CD4-positive, alpha-beta T cell treated with Interleukin-12 subunit alpha and Interleukin-12 subunit beta, for 1 hour (primary cell): ENCODE measurements at places on chromosomes 13 and 19.
A peak's percentile ranks its signal among the peaks of the same experiment; 100 is the strongest.

DNA sequence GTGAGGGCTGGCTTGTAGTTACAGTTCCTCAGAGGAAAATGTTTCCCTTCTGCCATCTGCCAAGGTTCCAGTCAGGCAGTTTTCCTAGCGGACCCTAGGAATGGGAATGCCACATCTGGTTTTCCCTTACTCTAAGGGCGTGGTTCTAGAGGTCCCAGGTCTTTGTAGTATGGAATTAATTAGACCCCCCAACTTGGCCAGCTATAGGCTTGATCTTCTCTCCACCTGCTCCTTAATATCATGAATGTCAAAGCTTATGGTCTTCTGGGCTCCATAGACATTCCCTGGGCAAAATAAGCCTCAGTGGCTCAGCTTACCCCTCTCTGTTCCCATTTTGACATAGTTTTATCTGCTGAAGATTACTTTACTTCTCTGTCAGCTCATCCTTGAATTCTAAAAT lies 70.0 kb downstream of the ZNF568 start:
- no peak for DNase-seq

DNA sequence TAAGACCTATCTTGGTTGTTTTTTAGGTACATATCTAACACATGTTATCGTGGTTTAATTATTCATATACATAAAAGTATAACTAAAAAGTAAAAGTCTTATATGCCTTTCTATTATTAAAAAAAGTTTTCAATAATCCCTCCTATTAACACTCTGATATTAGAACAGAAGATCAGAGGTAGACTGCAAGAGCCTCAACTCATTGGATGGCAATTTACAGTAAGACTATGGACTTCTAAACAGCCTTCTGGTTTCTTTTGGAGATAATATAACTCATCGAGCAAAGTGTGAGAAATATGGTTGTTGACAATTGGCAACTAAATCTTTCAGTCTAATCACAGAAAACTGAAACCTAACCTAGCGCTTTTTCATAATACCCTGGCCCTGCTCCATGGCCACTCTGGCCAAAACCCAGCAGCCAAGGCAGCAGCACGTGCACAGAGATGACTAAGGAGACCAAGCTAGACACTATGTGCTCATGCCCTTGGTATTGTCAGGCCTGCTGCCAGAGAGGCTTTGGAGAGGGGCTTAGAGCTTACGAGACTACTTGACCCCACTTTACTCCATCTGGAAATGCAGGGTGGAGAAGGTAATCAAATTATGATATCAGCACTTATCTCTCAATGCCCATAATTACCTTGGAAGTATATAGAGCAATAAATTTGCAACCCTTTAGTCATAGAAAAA lies 40.6 kb upstream of the EEF1AKMT1 start:
- no peak for DNase-seq

GRCh38 chr13:32017474-32017873 lies 14.1 kb upstream of the FRY start:
- no peak for DNase-seq

- DNase-seq: no peak
These were observed 159.6 kb downstream of the GGACT start for GRCh38 chr13:100428986-100429385.

- DNase-seq: no peak
These were observed 43.2 kb downstream of the CCNA1 start for GRCh38 chr13:36475468-36475867.

DNA sequence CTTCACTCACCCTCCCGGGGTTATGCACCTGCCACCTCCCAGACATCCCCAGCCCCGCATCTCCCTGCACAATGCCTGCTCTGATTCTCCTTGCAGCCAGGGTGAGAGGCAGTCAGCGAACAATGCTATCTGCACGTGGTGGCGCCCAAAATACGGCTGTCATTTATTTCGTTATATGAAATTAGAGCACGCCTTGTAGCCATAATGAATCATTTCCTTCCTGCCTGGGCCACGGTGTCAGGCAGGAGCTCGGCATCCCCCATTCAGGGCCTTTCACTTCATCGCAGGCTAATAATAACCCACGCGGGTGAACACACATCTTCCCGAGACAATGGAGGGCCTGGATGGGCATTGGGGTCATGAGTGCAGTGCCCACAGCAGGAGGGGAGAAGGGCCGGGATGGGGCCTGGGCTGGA lies 143.8 kb upstream of the ZNF507 start:
- DNase-seq: no peak

GRCh38 chr13:98848746-98849145 lies 96.3 kb upstream of the SLC15A1 start:
- DNase-seq: no peak

GRCh38 chr13:106753251-106753650 lies 185.3 kb upstream of the ARGLU1 start:
- no peak for DNase-seq

GRCh38 chr13:40139896-40140520 lies 484.5 kb downstream of the COG6 start:
- no peak for DNase-seq

DNA sequence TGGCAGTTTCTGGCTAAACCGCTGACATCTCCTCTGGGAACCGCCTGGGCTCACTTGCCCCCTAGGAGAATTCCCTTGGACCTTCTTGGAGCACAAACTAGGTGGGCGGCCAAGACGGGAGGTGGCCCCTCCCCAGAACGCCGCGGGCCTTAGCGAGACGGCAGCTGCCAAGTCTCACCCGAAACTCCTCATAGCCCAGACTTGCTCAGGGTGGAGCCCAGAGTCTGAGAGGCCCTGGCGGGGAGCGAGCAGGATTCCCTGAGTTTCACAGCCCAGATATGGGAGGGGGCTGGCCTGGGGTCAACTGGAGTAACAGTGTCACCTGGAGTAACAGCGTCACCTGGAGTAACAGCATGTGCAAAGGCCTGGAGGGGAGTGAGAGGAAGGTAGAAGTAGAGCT lies 10.1 kb downstream of the TINCR start:
- no peak for DNase-seq

DNA sequence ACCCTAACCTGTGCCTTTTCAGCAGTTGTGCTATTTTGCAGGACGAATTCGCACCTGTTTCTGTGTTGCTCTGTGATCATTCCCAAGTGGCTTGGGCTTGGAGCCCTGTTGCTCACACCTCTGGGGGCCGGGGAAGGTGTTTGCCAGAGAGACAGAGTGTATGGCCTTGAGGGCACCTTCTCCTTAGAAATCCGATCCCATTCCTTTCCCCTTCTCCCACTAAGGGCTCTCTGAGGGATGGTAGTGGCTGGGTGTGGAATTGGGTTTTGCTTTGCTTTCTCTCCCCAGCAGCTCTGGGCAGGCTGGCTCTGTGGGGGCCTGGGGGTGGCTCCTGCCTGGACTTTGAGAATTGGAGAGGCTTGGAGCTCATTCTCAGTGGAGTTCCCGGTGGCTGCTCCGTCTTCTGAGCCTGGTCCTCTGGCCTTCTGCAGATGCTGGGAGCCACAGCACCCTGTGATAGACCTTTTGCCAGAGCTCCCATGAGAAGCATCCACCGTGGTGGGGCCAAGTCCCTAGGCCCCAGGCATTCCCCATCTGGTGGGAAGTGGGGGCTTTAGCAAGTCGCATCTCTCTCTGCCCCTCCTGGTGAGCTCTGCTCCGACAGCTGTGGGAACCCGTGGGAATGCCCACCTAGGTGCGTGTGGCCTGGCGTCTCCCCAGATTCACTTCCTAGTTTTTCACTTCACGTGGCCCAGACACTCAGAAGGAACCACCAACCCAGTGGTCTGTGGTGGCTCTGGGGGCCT lies 26.1 kb downstream of the ATP11A start:
- DNase-seq: no peak

GRCh38 chr13:108957369-108958012 lies 328.1 kb downstream of the MYO16 start:
- no peak for DNase-seq

DNA sequence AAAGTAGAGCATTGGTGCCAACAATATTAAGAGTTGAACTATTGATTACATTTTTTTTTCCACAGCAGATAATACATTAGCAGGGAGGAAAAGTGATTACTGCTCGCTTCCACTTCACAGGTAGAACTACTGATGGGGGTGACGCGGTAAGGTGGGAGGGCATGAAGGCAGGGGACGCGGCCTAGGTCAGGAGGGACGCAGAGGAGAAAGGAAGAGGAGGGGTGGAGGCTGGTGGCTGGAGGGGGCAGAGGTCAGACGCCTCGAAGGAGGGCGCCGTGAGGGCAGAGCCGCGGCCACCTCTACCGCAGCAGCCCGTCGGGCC lies 287 bp upstream of the B3GLCT start:
- DNase-seq: no peak

DNA sequence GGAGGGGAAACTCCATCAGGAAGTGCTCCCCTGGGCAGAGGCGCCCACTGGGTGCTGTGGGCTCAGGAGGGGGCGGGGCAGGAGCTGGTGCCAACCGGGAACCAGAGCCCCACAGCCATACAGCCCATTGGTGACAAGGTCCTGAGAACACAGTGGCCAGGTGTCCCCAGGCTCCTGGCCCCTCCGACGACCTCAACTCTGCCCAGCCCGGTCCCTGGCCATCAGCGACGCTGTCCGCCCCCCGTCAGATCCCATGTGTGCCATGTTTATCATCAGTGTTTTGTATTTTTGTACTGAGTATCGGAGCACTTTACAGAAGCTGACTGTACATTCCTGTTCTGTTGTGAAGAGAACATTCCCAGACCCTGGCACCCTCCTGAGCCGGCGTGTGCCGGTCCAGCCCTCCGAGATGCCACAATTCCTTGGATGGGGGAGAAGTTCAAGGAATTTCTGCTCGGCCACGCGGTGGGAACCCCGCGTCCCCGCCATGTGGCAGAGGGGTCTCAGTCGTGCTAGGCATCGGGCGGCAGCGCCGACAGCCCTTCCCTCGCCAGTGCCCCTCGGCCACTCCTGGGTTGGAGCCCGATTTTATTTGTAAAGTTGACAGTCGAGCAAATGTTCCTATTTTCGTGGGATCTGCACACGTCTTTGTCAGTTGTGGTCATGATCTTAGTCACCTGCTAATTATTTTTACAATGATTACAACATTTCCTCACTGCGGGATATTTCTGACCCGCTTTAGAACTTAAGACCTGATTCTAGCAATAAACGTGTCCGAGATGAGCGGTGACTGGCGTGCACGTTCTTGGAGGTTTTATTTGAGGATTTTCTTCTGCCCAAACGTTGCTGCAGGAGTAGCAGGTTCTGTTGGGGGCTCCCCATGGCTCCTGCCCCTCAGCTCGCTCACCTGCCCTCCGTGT lies 16.9 kb downstream of the PEX11G start:
- no peak for DNase-seq

GRCh38 chr13:52141299-52141698 lies 12.4 kb upstream of the NEK5 start:
- DNase-seq: no peak

DNA sequence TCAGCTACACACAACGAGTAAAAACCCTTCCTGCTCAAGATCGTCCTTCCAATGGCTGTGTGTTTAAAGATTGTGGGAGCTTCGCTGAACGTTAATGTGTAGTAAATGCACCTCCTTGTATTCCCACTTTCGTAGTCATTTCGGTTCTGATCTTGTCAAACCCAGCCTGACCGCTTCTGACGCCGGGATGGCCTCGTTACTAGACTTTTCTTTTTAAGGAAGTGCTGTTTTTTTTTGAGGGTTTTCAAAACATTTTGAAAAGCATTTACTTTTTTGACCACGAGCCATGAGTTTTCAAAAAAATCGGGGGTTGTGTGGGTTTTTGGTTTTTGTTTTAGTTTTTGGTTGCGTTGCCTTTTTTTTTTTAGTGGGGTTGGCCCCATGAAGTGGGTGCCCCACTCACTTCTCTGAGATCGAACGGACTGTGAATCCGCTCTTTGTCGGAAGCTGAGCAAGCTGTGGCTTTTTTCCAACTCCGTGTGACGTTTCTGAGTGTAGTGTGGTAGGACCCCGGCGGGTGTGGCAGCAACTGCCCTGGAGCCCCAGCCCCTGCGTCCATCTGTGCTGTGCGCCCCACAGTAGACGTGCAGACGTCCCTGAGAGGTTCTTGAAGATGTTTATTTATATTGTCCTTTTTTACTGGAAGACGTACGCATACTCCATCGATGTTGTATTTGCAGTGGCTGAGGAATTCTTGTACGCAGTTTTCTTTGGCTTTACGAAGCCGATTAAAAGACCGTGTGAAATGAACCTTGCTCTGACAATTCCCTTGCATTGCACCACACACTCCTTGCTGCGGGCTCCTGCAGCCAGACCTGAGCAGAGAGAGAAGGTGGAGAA lies 2.7 kb upstream of the FAM174C start:
- DNase-seq: no peak

DNA sequence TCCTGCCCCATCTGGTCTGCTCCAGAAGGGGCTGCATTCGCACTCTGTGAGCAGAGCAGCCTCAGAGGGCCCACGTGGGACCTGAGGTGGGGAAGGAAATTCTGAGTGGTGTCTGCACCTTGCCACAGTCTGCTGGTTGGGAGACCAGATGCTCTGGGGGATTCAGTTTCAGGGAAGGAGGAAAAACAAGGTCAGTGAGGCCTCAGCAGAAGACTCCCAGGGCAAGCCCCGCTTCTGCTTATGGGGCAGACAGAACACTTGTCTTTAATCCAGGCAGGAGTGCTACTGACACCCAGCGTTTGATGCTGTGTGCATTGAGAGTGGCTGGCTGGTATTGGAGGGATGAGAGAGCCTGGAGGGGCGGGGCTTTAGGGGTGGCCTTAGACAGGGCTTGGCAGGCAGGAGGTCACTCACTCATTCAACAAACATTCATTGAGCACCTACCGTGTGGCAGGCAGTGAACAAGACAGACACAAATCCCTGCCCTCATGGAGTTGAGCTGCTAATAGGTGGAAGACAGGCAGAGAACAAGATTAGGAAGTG lies 4.9 kb upstream of the CLEC17A start:
- DNase-seq: no peak

DNA sequence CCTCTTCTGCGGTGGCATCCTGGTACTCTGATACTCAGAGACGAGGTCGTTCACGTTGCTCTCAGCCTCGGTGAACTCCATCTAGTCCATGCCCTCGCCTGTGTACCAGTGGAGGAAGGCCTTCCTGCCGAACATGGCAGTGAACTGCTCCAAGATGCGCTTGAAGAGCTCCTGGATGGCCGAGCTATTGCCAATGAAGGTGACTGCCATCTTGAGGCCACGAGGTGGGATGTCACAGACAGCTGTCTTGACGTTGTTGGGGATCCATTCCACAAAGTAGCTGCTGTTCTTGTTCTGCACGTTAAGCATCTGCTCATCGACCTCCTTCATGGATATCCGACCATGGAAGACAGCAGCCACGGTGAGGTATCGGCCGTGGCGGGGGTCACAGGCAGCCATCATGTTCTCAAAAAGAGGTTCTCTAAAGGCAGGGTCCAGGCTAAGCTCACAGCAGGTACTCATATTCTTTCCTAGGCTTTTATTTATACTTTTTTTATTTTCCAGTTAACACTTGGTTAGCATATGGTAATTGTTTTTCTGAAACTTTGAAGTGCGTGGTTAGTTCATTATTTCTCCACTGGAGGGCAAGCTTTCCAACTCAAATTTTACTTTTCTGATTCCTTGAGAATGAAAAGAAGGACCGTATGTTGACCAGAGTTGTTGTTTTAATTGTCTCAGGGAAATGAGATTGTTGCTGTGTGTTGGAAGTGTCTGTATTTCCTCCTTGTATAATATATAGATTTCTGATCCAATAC lies 72.4 kb upstream of the RGCC start:
- DNase-seq: peak; percentile 24

- DNase-seq: no peak
These were observed 413 bp downstream of the N4BP2L2 start for GRCh38 chr13:32538143-32538620.

GRCh38 chr19:56837492-56838023 lies 3.0 kb downstream of the PEG3 start:
- no peak for DNase-seq

GRCh38 chr19:17686592-17687024 lies 1.5 kb downstream of the UNC13A start:
- peak; percentile 5 for DNase-seq

GRCh38 chr19:3547301-3547731 lies 8.3 kb downstream of the TEKTIP1 start:
- DNase-seq: peak; percentile 41

- DNase-seq: peak; percentile 74
These were observed 1.5 kb upstream of the BCAT2 start for GRCh38 chr19:48812094-48812929.
